ENCODE measurements at places on chromosomes 6 and 20.

- no peak for DNase-seq
These were observed 289.9 kb downstream of the CD109 start for GRCh38 chr6:73985891-73986290.

DNA sequence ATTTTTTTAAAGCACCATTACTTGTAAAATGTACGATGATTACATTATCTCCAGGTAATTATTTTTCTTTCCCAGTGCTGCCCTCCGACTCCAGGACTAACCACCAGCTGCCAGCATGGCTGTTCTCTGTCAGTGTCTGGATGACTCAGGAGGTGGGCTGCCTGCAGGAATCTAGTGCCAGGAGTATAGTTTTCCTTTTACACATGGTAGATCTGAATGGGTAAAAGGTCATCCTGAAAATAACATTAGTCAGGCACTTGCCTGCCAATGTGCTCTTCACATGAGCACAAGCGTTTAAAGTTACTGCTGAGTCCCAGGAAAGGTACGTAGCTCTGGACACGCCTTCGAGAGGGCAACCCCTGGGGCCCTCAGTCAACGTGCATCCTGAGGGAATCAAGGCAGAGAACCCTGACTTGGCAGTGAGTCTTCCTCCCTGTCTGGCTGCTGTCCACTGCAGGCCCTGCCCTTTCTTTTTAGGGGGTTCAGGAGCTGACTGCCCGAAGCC, 2.4 kb downstream of the DYNLT1 start:
- DNase-seq = peak; percentile 59

DNA sequence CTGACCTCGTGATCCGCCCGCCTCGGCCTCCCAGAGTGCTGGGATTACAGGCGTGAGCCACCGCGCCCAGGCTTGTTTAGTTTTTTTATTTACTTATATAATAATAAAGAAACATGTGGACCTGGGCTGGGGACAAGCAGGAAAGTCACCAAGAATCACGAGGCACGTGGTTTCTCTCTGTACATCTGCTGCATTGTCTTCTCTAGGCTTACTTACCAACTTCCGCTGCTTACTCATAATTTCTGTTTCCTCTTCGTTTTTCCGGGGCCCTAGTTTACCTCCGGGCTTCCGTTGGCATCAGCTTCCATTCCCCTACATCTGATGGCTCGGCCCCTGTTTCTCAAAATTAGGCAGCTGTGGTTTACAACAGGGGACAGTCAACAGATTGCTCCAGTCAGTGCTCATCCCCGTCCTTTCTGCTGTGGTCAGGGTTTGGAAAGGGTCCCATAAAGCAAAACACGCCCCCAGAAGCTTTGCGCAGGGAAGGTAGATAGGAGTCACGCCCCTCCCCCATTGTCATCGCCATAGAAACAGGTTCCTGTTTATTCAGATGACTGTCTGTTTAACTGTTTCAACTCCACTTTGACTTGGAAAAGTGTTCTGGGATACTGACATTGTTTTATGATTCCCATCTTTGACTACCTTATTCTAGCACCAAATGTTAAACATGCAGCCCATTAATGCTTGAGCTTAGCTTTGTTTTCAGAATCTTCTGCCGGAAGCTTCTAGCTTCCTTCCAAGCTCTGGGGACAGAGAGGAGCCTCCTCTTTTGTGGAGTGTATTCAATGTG, 31.9 kb upstream of the TXLNB start:
- peak; percentile 75 for DNase-seq

DNA sequence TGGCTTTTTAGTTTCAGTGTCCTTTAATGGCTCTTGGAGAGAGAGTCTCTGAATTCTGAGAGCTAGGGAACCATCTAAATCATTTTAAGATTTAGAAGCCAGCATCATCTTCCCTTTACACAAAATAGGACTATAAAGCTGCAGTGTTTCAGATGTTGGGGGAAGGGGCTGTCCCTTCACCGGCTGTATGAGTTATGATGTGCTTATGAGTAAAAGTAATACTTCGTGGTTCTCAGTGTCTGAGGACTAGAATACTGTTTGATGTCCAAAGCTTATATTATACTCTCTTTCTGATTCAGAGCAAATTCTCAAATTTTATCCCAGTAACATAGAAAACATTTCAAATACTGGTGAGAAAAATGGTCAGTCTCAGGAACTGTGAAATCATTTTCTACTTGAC, 63.5 kb upstream of the FAM8A1 start:
- no peak for DNase-seq

GRCh38 chr6:158396136-158396535, 83.9 kb downstream of the TULP4 start:
- no peak for DNase-seq

DNA sequence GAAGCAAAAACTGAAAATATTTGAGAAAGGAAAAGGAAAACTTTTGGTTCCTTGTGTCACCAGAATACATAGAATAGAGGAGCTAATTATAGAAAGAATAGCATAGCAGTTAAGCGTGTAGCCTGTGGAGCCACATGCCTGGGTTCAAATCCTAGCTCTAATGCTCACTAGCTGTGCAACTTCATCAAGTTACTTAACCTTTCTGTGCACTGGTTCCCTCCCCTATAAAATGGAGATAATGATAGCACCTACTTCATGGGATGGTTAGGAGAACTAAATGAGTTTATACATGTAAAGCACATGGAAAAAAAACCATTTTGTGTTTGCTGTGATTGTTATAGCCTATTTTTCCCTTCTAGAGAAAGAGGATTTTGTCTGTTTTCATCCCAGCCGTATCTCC, 24.5 kb upstream of the RNGTT start:
- no peak for DNase-seq
